ENCODE measurements at places on chromosomes 7 and 10.

DNA sequence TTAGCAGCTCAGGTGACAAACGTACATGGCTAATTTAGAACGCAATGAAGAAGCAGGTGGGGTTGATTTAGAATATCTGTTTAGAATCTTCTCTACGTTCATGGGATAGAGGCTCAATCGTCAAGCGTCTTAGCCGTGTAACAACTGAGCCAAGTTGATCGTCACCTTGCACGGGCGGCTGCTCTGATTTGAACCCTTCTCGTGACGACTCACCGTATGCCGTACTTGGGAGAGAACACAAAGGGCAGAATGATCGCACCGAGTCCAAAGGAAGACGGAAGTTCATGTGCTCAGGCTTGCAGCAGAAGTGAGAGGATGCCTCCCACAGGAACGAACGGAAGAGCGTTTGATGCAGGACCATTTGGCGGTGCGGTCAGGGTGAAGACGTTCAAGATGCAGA is 108.3 kb upstream of the TCERG1L start:
- DNase-seq = no peak

DNA sequence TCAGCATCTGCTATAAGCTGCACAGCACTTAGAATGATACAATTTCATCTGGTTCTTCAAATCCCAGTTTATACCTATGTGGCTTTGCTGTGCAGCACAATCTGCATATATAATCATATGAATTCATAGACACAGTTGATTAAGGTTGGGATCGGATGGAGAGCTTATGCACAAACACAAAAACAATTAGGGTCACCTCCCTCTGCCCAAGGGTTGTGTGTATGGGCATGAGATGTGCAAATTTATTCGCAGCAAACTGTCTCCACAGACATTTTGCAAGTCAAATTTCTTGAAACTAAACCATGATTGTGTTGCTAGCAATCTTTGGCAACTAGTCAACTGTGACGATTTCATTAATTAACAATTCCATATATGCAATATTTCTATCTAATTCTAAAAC is 955.7 kb downstream of the SORCS3 start:
- no peak for DNase-seq

DNA sequence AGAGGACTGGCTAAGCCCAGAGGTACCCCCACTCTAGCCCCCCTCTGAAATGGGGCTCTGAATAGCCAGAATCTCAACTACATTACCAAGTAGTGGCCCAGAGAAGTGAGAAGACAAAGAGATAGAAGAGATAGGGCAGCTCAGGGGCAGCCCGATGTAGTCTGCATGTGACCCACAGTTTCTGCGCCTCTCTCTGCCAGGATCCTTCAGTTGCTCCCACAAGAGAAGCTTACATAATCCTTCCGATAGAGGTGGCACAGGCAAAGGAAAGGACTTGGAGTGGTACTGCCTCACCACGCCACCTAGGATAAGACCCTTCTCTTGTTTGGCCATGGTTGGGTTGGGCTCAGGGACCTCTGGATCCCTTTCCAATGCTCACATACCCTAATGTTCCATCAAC is 5.4 kb upstream of the PDE1C start:
- DNase-seq = no peak

GRCh38 chr7:155477476-155477875 is 19.5 kb downstream of the EN2 start:
- no peak for DNase-seq

DNA sequence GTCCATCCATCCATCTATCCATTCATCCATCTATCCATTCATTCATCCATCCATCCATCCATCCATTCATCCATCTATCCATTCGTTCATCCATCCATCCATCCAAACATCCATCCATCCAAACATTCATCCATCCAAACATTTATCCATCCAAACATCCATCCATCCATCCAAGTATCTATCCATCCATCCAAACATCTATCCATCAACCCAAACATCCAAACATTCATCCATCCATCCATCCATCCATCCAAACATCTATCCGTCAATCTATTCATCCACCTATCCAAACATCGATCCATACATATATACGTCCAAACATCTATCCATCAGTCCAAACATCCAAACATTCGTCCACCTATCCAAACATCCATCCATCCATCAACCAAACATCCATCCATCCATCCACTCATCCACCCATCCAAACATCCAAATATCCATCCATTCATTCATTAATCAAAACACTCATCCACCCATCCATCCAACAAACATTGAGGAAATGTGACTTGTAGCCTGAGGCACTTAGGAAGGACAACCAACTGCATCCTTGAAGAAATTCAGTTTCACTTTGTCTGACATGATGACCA is 28.8 kb upstream of the MYH16 start:
- no peak for DNase-seq
